ENCODE measurements at places on chromosomes 2 and 18.

DNA sequence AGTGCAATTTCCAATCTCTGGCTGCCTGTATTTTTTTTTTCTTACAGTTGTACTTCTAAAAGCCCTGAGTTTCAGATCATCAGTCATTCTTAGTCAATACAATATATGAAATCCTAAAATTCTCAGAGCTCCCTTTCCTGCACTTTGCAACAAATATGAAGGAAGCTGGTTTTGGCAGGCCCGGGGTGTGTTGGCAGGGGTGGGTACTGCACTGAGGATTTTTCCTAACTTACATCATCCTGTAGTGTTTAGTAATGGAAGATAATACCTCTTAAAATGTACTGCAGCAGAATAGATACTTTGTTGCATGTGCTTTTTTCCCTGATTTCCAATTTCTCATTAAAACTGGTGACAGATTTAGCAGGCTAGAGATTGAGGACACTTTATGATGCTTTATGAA is 374.6 kb downstream of the PTH2R start:
- DNase-seq = no peak

DNA sequence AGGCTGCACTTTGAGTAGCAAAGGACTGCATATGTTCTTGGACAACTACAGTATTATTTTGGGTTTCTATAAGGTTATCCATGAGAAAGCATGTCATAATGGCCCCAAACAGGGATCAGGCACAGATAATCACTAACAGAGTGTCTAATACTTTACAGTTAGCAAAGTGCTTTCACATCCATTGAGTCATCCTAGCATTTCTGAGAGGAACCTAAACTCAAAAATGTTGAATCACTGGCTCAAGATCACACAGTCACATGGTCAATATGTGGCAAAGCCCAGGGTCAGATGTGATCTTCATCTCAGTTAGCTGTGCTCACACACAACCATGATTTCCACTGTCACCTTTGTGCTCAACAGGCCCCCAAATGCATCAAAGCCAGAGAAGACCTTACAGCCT is 156.1 kb upstream of the VRK2 start:
- no peak for DNase-seq

DNA sequence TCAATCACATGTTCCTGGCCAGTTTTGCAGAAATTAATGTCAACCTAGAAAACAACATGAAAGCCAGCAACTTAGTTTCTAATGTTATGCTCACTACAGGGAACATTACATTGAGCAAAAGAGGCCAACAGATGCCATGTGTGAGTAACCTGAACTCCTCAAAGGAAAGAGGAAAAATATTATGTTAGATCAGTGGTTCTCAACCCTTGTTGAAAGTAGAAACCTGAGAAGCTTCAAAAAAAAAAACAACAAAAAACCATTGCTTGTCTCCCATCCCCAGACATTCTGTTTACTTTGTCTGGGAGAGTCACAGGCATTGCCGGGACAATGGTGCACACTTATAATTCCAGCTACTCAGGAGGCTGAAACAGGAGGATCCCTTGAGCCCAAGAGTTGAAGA is 57.7 kb downstream of the METTL4 start:
- no peak for DNase-seq

DNA sequence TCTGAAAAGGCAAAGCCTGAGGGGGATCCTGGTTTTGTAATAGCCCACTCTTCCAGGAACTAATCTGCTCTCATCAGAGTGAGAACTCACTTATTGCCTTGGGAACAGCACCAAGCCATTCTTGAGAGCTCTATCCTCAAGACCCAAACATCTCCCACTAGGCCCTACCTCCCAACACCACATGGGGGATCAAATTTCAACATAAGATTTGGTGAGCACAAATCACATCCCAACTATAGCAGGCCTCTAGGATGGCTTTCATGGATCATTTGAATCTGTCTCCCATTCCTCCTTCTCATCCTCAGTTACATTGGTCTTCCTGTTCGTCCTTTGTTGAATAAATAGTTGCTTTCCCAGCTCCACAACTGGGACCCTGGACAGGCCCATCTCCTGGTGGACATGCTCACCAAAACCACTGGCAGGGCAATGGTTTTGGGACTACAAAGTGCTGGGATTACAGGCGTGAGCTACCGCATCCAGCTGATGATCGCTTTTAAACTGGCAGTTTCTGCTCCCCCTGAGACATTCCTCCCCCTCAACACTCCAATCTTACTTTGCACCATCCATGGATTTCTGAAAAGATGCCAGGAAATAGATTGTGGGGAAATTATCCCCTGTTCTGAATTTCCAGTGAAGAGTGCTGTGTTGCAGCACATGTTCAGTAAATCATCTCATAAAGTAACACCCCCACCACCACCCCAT is 42.6 kb downstream of the MCFD2 start:
- no peak for DNase-seq

- DNase-seq = no peak
Observed at GRCh38 chr2:30820381-30821055, 13.3 kb upstream of the CAPN13 start.

GRCh38 chr18:67367540-67367939 is 149.0 kb downstream of the DSEL start:
- no peak for DNase-seq

- no peak for DNase-seq
Observed at GRCh38 chr2:63853527-63854310, 12.0 kb downstream of the UGP2 start.

DNA sequence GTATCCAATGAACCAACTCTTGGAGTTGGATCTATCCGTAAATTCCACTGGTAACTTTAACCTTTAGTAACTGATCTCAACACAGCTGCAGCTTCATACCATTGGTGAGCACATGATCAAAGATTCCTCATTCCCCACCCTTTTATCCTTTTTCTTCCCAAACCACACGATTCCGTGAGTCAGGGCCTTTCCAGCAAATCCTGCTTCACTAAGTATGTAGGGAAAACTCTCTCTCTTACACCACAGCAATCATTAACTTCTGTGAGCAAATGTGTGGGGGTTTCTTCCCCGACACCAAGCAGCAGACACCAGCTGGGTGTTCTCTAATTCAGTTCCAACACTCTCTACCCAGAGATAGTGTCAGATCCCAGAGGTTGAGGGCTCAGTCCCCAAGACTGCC is 23.5 kb downstream of the ELP2 start:
- no peak for DNase-seq

- DNase-seq = no peak
Observed at GRCh38 chr2:118815731-118816130, 31.7 kb downstream of the EN1 start.

- no peak for DNase-seq
Observed at GRCh38 chr2:215537611-215538010, 101.7 kb upstream of the FN1 start.

- DNase-seq = no peak
Observed at GRCh38 chr2:129468879-129469278, 510.6 kb upstream of the RAB6C start.

GRCh38 chr2:24986372-24986771 is 14.6 kb upstream of the DNAJC27 start:
- DNase-seq = no peak

GRCh38 chr18:13318731-13319501 is 100.4 kb downstream of the LDLRAD4 start:
- DNase-seq = no peak
